ENCODE measurements at places on chromosomes 6 and 20.

- no peak for DNase-seq
Measured at GRCh38 chr6:8064638-8065518, 689 bp upstream of the BLOC1S5 start.

DNA sequence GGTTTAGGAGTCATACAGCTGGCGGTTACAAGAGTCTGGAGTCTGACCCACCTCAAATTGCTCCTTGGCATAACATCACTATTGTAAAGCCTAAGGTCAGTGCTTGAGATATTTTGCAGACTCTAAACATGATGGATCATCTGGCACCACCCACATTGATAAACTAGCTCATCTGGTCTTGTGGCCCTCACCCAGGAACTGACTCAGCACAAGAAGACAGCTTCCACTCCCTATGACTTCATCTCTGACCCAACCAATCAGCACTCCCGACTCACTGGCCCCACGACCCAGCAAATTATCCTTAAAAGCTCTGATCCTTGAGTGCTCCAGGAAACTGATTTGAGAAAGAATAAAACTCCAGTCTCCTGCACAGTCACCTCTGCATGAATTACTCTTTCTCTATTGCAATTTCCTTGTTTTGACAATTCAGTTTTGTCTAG is 115.9 kb downstream of the CD24 start:
- no peak for DNase-seq

- DNase-seq = no peak
Measured at GRCh38 chr6:71250099-71250602, 38.5 kb upstream of the OGFRL1 start.

DNA sequence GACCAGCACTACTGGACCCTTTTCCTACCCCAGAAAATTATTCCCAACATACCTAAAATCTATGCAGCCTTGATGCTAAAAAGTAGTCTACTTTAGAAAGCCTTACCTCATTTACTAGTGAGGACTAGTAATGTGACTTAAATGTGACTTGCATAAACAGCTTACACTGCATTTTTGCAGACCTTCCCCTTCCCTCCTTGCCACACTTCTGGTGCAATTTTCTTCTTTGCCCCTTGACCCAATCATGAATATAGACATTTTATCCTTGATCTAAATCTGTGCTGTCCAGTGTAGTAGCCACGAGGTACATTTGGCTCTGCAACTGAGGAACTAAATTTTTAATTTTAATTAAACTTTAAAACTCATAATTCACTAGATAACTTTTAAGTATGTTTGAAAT is 7.0 kb upstream of the ZKSCAN8 start:
- DNase-seq = no peak

- no peak for DNase-seq
Measured at GRCh38 chr20:59137532-59137931, 26.1 kb upstream of the ZNF831 start.

GRCh38 chr6:73452107-73452461 is at the start of gene CGAS:
TSS of gene CGAS (minus strand) at chr6:73452297. CDS start at chr6:73452181, 116 bp downstream.
- DNase-seq = peak; percentile 32

DNA sequence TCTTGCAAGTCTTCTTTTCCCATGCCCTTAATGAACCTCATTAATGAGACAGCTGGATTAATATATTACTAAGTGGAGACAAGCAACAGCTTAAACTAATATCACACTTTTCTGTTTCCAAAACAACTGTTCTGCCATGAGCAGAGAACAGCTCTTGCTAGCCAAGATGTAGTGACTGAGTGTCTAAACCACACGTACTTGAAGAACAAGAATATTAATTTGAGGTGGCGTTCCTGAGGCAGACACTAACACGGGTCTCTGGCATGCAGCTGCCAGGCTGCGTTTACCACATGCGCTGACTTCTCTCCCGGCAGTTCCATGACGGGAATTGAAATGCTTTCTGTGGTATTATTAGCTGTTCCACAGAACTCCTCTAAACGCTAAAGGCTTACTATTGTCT is 80.6 kb downstream of the FNDC1 start:
- DNase-seq = no peak

Measured in right renal cortex interstitium (tissue), 3 donors.